ENCODE measurements at places on chromosomes 7 and 10.

- DNase-seq = no peak
These were observed 943 bp upstream of the SLC18A2 start for GRCh38 chr10:117239721-117240620.

- DNase-seq = no peak
These were observed 825 bp downstream of the MRPL32 start for GRCh38 chr7:42932811-42933591.

GRCh38 chr7:33958104-33958503 lies 52.8 kb downstream of the BMPER start:
- DNase-seq = no peak

DNA sequence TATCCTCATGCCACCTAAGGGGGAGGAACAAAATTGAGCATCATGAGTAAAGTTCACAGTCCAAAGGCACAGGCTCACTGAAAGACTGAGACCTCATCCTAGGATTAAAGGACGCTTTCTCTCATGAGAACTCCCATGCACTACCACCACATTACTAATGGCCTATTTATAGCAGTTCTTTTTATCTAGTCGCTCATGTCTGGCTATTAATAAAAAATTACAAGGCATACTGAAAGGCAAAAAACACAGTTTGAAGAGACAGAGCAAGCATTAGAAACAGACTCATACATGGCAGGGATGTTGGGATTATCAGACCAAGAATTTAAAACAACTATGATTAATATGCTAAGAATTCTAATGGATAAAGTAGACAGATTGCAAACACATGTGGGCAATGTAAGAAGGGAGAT lies 46.0 kb upstream of the CDK13 start:
- no peak for DNase-seq

DNA sequence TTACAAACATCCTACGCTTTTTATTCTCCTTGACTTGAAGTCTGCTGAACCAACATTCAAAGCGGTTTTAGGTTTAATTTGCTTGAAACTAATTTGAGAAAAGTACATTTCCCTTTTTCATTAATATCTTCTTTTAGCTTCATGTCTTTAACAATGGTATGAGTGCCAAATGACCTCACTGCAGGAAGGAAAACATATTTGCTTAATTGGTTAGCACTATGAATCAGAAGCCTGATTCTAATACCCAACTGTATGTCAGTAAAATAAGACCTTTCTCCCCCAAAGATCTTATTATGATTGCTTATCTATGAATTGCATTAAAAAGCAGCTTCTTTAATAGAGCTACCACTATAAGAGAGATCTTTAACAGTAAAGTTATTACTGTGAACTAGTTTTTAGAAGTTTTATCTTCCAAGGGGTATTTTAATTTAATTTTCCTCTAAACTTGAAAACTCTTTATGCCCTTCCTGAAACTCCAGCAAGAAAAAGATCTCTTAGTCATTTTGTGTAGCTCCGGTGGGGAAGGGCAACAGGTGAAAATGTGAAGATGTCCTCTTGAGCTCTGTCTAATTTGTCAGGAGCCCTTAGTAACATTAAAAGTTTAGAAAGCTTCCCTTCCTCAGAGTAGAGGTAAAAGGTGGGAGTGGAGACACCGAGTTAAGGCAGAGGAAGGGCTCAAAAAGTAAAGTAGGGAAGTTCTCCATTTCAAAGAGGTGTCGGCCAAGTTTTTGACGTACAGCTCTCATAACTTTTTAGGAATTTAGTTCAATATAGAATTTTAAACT lies 6.1 kb downstream of the COL1A2 start:
- no peak for DNase-seq

DNA sequence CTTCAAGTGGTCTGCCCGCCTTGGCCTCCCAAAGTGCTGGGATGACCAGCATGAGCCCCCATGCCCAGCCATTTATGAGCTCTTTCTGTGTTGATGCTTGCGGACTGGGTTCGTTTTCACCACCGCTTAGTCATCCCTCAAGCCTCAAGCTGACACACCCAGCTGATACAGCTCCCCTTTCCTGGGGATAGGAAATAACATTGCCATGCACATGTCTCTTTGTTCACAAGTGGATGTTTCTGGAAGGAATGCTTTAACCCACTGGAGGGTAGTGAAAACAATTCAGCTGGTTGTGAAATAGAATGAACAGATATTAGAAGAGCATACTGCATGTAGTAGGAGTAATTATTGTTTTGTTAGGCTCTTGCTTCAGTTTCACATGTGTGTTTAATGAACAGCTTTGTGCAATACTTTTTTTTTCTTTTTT lies 8.5 kb upstream of the METTL27 start:
- DNase-seq = no peak
